ENCODE measurements at places on chromosomes 4 and X. TPM values are rescaled to one million over a fixed set of nuclear protein-coding genes. Genes with fewer than 3 reads are reported as not detected.

DNA sequence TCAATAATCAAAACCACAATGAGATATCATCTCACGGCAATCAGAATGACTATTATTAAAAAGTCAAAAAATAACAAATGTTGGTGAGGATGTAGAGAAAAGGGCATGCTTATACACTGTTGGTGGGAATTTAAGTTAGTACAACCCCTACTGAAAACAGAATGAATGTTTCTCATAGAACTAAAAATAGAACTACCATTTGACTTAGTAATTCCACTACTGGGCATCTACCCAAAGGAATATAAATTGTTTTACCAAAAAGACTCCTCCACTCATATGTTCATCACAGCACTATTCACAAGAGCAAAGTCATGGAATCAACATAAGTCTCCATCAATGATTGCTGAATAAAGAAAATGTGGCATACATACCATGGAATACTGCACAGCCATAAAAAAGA is 278.1 kb upstream of the ARSJ start:
- DNase-seq = no peak

- no peak for DNase-seq
Observed at GRCh38 chrX:56343219-56343618, 111.1 kb downstream of the KLF8 start.

DNA sequence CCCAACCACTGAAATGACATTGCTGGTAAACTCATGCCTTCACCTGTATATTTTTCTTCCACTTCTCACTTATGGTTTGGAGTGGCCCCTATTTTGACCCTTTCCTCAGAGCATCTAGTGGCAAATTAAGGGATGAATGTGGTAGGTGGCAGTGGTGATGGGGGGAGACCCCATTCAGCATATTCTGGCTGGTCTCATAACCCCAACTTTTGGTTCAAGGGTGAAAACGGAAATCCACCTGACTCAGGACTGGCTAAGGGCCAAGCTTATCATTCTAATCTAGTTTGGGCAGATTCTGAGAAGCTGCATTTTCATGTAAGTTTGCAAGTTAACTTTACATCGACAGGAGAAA is 47.0 kb upstream of the NSUN7 start:
- DNase-seq = no peak

DNA sequence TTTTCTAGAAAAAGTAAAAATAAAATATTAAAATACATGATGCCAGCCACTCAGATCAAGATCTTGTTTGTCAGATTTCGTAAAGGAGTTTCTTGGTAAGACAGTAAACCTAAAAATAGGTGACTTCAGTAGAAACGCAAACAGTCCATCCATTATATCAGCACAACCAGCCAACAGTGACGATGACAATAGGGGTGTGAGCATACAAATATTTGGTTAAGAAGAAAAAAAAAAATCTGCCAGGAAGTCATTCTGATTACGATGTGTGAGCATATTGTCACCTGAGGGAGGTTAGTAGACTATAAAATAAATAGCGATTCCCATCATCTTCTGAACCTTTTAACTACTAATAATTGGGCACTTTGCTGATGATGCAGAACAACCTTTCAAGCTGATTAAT is 37.6 kb downstream of the SLC7A11 start:
- DNase-seq = no peak

- no peak for DNase-seq
Observed at GRCh38 chr4:23423540-23423939, 466.3 kb downstream of the PPARGC1A start.

- DNase-seq = no peak
Observed at GRCh38 chr4:152778656-152779512, 646 bp downstream of the TIGD4 start.

- no peak for DNase-seq
Observed at GRCh38 chr4:114025176-114025777, 45.8 kb upstream of the ARSJ start.

DNA sequence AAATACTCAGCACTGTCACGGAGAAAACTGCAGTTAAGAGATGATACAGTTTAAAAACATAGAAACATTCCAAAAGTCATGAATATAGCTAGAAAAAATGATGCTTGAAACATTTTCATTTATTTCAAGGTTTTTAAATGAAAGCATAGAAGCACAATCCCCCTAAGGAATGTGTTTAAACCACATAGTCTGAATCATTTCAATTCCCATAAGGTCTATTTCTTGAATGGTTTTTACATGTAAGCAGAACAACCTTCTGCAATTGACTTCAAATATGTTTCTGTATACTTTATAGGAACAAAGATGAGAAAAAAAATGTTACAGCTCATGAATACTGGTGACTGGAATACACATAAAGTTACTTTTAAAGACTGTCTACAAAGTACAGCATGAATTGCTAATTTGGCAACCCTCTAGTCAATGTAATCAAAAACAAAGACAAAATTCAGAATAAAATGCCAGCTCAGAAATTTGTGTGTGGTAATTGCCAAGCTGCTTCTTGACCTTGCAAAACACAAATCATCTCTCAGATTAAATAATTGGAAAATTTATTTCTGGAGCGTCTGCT is 886.4 kb upstream of the ADGRL3 start:
- no peak for DNase-seq

DNA sequence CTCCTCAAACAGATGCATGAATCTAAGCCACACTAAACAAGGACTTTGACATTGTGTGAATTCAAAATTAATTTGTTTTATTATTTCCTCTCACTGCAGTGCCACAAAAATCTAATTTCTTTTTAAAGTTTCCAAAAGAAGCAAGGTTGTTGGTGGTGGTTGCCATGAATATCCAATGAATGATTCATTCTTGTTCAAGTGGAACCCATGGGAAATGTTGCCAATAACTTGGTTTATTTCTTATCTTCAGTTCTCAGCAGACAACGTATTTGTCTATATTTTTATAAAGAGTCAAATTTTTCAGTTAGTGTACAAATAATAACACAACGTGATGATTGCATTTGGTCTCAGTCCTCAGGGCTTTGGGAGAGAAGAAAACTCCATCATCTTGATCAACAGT is 309.4 kb upstream of the NOCT start:
- no peak for DNase-seq

DNA sequence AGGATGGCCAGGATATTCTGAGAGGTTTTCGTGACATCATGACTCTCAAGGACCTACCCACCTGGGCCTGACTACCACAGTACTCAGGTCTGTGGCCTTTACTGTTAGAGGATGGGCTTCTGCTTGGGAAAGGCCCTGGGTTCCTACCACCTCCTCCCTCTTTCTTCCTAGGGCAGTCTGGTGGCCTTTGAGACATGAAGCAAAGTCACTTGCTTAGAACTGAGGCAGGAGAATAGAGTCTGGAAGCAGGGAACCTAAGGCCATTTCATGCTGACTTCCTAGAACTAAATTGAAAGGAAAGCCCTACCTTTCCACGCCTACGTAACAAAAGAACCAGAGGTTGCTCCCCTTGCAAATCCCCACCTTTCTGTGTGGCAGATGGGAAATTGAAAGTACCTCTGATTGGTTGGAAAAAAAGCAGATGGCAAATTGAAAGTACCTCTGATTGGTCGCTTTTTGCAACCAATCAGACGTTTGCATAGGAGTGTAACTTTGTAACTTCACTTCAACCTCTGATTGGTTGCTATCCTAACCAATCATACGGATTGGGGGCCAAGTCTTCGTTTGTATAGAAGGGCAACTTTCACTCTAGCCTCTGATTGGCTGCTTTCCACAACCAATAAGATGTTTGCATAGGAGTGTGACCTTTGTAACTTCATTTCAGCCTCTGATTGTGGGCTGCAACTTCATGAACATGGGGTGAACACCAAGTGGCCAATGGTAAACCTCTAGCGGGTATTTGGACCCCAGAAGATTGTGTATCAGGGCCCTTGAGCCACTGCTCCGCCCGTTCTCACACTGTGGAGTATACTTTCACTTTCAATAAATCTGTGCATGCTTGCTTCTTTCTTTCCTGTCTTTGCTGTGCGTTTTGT is 9.9 kb upstream of the AKAP14 start:
- DNase-seq = no peak

DNA sequence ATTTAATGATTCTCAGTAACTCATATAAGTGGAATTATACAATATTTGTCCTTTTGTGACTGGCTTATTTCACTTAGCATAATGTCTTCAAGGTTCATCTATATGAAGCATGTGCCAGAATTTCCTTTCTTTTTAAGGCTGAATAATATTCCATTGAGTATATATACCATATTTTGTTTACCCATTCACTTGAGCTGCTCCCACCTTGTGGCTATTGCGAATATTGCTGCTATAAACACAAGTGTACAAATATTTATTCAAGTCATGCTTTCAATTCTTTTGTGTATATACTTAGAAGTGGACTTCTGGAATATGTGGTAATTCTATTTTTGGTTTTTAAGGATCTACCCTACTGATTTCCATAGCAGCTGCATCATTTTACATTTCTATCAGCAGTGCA is 219.1 kb downstream of the MID1 start:
- DNase-seq = no peak

GRCh38 chr4:38317041-38317674 is 346.8 kb upstream of the KLF3 start:
- no peak for DNase-seq

DNA sequence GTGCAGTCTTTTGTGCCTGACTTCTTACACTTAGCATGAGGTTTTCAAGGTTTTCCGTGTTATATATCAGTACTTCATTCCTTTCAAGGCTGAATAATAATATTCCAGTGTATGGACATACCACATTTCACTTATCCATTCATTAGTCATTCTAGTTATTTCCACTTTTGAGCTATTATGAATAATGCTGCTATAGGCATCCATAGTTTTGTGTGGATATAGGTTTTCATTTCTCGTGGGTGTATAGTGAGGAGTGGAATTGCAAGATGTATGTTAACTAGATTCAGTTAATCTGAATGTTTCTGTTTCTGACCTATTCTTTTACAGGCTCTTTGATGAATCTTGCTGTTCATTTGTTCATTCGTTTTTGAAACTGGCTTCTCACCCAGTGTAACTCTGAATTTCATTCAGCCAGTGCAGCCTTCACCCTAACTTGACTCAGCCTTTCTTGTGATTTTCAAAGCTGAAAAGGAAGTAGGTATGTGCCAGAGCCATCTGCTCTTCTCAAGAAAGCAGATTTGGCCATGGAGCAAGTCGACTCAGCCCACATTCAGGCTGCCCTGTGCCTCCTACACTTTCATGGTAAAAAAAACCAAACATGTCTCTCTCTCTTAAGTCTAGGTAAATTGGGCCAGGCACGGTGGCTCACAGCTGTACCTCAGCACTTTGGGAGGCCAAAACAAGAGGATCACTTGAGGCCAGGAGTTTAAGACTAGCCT is 56.3 kb upstream of the NOCT start:
- DNase-seq = no peak

DNA sequence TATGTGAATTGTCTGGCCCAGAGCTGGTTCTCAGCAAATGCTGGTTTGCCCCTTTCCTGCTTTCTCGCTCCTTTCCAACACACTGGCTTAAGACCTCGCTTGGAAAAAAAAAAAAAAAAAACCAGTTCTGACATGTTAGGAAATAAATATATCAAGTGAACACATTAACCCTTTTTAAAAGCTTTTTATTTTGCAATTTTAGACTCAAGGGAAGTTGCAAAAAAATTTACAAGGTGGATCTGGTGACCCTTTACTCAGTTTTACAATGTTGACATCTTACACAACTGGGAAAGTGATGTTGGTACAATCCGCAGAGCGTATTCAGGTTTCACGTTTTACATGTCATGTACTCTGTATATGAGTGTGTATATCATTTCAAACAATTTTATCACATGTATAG is 100.1 kb downstream of the RTL5 start:
- no peak for DNase-seq

DNA sequence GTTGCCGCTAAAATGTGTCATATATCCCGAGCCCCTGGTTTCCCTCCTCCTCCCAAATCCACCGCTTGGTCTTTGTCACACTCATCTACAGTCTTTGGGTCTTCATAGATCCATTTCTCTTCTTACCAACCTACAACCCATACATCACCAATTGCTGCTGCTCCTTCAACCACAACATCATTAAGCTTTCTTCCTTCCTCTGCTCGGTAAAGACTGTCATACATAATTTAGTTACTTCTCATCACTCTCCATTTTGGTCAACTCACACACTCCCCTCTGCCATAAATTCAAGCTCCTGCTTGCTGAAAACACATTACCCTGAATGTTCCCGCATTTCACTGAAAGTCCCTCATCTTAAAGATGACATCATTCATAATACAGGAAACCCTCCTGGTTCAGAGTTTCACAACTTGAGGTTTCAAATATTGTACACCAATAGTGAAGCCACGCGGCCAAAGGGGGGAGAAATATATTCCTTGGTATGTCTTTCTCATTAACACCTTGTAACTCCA is 1.7 kb upstream of the DCTD start:
- DNase-seq = no peak

DNA sequence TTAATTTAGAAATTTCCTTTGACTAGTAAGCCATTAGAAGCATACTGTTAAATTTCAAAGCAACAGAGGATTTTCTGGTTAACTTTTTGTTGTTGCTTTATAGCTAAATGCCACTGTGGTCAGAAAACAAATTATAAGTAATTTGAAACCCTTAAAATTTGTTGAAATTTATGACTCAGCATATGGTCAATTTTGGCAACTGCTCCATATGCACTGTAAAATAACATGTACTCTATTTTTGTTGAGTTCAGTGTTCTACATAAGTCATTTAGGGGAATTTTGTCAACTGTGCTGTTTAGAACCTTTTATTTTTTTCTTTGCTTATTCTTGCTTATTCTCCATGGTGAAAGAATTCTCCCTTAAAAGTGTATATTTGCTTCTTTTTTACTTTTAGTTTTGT is 28.6 kb downstream of the SCLT1 start:
- DNase-seq = no peak

GRCh38 chrX:137194164-137194563 is 160.4 kb upstream of the GPR101 start:
- no peak for DNase-seq

- DNase-seq = no peak
Observed at GRCh38 chrX:153802513-153803045, 8.1 kb downstream of the SSR4 start.

- no peak for DNase-seq
Observed at GRCh38 chr4:4672402-4672801, 130.6 kb upstream of the STX18 start.

- no peak for DNase-seq
Observed at GRCh38 chr4:140463182-140463581, 34.9 kb downstream of the MGAT4D start.

DNA sequence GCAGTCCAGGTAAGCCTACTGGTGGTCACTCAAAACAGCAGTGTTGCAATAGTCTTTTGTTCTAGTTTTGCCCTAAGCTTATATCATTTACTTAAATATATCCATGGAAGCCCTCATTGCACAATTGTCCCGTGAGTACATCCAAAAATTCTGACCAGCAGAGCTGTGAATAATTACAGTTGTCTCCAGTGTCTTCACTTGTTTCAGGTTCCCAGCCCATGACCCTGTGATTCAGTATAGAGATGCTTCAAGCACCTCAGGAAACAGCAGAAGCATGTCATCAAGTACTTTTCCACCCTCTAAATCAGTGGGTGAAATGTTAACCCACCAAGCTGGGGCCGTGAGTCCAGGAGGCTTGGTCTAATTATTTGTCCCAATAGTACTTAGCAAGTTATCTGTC is 214.9 kb upstream of the RPS6KA3 start:
- DNase-seq = no peak

PABPC5 gene
- total RNA-seq = 2.1 TPM

BTK gene
- 1.5 TPM for total RNA-seq

SLC25A53 gene
- 7.5 TPM for total RNA-seq

SPANXN3 gene
- total RNA-seq = not detected

BMP15 gene
- not detected for total RNA-seq

SPACA5 gene
- not detected for total RNA-seq

RAB33A gene
- 0.65 TPM for total RNA-seq

TSPAN6 gene
- 8.2 TPM for total RNA-seq

PWWP3B gene
- 0.32 TPM for total RNA-seq

CRLF2 gene
- total RNA-seq = not detected

MAGED4B gene
- total RNA-seq = 2.0 TPM

TAF7L gene
- total RNA-seq = 0.89 TPM

ZNF280C gene
- 3.6 TPM for total RNA-seq

Data from lower leg skin (tissue), 4 donors.